H1 (cell line): ENCODE measurements at places on chromosomes 1 and 21.

DNA sequence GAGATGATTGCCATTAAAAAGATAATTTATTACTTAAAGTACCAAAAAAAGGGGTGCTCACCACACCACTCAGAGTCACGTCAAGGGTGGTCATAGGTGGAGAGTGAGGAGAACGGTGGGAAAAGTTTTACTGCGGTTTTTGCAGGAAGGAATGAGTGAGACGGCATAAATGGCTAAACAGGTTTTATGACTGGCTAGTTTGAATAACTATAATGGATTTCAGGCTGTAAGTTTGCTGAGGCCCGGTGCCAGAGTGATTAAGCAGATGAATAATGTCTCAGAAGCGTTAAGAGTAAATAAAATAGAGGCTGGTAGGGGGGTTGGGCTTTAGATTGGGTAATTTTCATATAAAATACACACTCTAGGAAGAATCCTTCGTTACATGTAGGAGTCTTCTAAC, 1337.8 kb downstream of the AMY1C start:
- no peaks in the 10 kb centered on the region for H3K36me3 ChIP-seq
- H3K4me3 ChIP-seq: no peak overlapping the region
- H3K27ac ChIP-seq: no peak overlapping the region
- DNase-seq: no peak
- no peaks in the 10 kb centered on the region for H3K27me3 ChIP-seq
- H3K4me1 ChIP-seq: no peaks in the 10 kb centered on the region

DNA sequence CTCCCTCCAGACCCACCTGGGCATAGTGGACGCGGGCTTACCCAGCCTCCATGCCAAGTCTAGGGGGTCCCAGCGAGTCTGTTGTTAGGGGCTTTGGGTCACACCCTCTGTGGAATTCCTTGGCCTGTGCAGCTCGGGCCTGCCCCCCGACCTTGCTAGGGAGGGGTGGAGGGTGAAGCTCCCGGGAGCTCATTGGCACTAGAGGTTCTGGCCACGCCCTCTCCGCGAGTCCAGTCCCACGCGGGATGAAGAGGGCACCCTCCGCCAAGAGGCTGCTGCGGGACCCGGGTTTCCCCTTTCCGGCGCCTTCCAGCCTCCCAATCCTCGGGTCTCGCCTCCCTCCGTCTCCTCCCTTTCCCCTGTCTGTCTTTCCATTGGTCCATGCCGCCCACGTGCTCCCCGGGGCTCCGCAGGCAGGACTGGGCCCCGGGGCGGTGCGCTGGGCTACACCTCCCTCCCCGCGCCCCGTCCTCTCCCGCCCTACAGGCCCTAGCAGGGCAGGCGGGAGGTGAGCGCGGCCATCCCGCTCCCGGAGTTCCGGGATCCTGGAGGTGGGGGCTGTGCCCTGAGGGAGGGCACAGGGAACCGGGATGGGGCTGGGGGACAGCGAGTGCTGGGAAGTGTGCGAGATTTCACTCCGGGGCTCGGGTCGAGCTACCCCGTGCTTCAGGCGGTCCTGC, 3.5 kb downstream of the RUSC1 start:
- H3K4me1 ChIP-seq: peaks cover 8% of the 10 kb centered on the region; the same call in 1 of the 2 replicates
- H3K4me3 ChIP-seq: peak overlapping the region; percentile 94
- peak; percentile 77 for DNase-seq
- H3K36me3 ChIP-seq: peaks cover 23% of the 10 kb centered on the region

GRCh38 chr1:30638811-30639210, 84.6 kb downstream of the MATN1 start:
- no peak for DNase-seq
- no peak overlapping the region for H3K4me3 ChIP-seq
- H3K4me1 ChIP-seq: no peaks in the 10 kb centered on the region

GRCh38 chr1:230884646-230885045, 16.3 kb upstream of the C1orf198 start:
- no peaks in the 10 kb centered on the region for H3K36me3 ChIP-seq
- no peaks in the 10 kb centered on the region; the same call in 1 of the 2 replicates for H3K4me1 ChIP-seq
- no peaks in the 10 kb centered on the region; the same call in 1 of the 2 replicates for H3K27me3 ChIP-seq
- no peak overlapping the region for H3K27ac ChIP-seq
- no peak overlapping the region for H3K4me3 ChIP-seq
- DNase-seq: no peak

GRCh38 chr1:209723265-209723664, 18.6 kb downstream of the HSD11B1 start:
- H3K27me3 ChIP-seq: no peaks in the 10 kb centered on the region
- no peaks in the 10 kb centered on the region for H3K4me1 ChIP-seq
- H3K4me3 ChIP-seq: no peak overlapping the region
- no peaks in the 10 kb centered on the region for H3K36me3 ChIP-seq

- H3K27ac ChIP-seq: no peak overlapping the region
- no peaks in the 10 kb centered on the region for H3K36me3 ChIP-seq
- H3K27me3 ChIP-seq: no peaks in the 10 kb centered on the region
- H3K4me1 ChIP-seq: no peaks in the 10 kb centered on the region
- no peak for DNase-seq
These were observed 66.4 kb downstream of the GPR88 start for GRCh38 chr1:100604372-100604771.

- peaks cover 9% of the 10 kb centered on the region for H3K4me1 ChIP-seq
- no peaks in the 10 kb centered on the region for H3K36me3 ChIP-seq
- no peak overlapping the region for H3K27ac ChIP-seq
- no peak for DNase-seq
These were observed 187.7 kb upstream of the CACYBP start for GRCh38 chr1:174812016-174812415.

- H3K27me3 ChIP-seq: no peaks in the 10 kb centered on the region
- no peaks in the 10 kb centered on the region; the same call in 1 of the 2 replicates for H3K4me1 ChIP-seq
- H3K4me3 ChIP-seq: no peak overlapping the region
- H3K27ac ChIP-seq: no peak overlapping the region
- no peaks in the 10 kb centered on the region for H3K36me3 ChIP-seq
- DNase-seq: no peak
These were observed 56.8 kb upstream of the ERRFI1 start for GRCh38 chr1:8082945-8083344.

DNA sequence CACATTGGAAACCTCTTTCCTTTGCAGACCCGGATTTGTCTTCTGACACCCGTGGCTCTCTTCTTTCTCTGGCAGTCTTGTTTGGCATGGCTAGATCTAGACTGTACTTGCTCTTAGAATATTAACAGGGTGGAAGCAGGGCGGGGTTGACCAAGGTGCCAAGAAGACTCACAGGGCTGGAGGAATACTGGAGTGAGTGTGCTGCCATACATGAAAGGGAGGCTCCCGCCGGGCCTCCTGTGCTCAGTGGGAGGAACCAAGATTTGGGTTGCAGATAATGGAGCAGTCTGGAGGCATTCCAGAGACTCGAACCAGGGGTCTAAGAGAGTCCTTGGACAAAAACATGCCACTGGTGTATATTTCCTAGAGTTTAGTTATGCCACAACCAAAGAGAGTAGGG, 27.6 kb upstream of the SNX27 start:
- no peaks in the 10 kb centered on the region for H3K27me3 ChIP-seq
- no peak overlapping the region for H3K4me3 ChIP-seq
- no peak for DNase-seq

DNA sequence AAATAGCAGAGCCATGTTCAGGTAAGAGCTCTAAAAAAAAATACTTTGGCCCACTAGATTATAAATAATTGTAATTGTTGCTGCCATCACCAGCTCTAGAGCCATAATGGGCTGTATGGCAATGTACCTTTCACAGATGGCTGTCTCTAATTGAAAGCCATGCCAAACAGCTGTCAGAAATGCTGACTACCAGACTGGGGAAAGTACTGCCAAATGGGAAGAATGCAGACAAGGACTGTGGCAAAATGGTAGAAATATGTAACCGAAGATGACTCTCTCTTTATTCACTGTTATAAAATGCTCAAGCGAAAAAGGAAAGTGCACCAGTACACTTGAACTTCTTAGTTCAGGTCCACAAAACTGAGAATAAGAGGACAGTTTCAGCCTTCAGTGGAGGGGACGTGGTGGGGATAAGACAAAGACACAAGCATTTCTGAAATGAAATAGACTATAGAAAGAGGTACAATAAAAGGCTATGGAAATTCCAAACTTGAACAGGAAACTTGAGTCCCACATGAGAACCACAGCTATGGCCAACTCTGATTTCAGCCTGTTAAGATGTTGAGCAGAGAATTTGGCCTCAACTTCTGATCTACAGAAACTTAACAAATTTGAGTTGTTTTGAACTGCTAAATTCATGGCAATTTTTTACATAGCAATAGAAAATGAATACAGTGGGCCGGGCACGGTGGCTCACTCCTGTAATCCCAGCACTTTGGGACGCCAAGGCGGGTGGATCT, 46.5 kb upstream of the LPGAT1 start:
- no peaks in the 10 kb centered on the region for H3K4me1 ChIP-seq
- H3K27ac ChIP-seq: no peak overlapping the region
- no peaks in the 10 kb centered on the region for H3K27me3 ChIP-seq
- DNase-seq: no peak
- no peak overlapping the region for H3K4me3 ChIP-seq

DNA sequence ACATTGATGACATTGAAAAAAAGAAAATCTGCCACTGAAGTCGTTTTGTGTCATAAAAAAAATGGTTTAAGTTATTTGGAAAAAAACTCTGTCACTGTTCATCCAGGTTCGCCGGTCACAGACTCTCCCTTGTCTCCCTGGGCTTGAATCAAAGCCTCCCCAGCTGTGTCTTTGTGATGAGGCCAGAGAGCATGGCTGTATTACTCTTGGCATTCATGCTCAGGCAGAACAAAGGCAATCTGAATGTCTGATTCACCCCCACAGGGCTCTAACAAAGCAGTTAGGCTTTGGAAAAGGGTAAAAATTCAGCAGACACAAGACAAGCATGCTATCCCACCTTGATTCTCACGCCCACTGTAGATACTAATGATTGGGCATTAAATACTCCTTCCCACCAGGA, 304.3 kb upstream of the PLD5 start:
- H3K4me3 ChIP-seq: peak overlapping the region; percentile 22; the same call in 1 of the 2 replicates
- H3K4me1 ChIP-seq: peaks cover 3% of the 10 kb centered on the region; the same call in 1 of the 2 replicates

DNA sequence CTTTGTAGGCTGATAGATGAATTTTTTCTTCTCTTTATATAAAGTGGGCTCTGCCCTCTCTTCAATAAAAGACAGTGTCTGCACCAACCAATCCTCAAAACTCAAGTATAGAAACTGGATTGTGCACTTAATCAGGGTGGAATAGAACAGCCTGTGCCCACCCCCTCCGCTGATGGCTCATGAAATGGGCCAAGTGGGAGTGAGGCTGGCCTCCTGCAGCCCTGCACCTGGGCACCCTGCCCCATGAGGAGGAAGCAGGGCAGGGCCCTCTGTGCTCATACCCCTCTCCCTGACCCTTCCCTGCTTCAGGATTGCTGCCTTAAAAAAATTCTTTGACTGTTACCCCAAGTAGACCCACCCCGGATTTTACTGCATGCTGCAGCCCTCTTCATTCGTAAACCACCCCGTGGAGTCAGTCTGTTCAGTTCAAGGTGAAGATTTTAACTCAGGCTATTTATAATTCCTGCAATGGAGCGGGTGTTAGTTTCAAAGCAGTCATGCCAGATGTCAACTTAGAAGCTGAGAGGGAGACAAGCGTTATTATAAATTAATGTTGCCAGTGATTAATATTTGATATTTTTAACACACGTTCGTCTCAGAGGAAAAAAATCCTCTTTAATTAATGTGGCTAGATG, 15.8 kb downstream of the PROK1 start:
- no peaks in the 10 kb centered on the region for H3K36me3 ChIP-seq
- no peak for DNase-seq
- no peaks in the 10 kb centered on the region for H3K27me3 ChIP-seq
- no peak overlapping the region for H3K27ac ChIP-seq
- no peaks in the 10 kb centered on the region for H3K4me1 ChIP-seq
- H3K4me3 ChIP-seq: no peak overlapping the region
